Activated CD8-positive, alpha-beta T cell treated with anti-CD3 and anti-CD28 coated beads for 36 hours (primary cell): ENCODE measurements at places on chromosomes 12 and 14. TPM values are rescaled to one million over a fixed set of nuclear protein-coding genes. Genes with fewer than 3 reads are reported as not detected.

Gene SYNDIG1L
- not detected for total RNA-seq

Gene C12orf54
- total RNA-seq = not detected

Gene ALX1
- not detected for total RNA-seq

Gene CCDC59
- 95.3 TPM for total RNA-seq

Gene SOX5
- not detected for total RNA-seq

Gene RPL36AL
- total RNA-seq = 231 TPM

Gene CISTR
- not detected for total RNA-seq

Gene CCDC60
- not detected for total RNA-seq

Gene PCK2
- total RNA-seq = 90.3 TPM

Gene TOMM20L
- not detected for total RNA-seq

GRCh38 chr12:111451232-111451631 is 45.5 kb downstream of the SH2B3 start:
- H3K27ac ChIP-seq = peak overlapping the region; percentile 31
- DNase-seq = no peak
- peaks cover 39% of the 10 kb centered on the region for H3K36me3 ChIP-seq
- no peak overlapping the region for H3K4me3 ChIP-seq
- peaks cover 45% of the 10 kb centered on the region for H3K4me1 ChIP-seq

DNA sequence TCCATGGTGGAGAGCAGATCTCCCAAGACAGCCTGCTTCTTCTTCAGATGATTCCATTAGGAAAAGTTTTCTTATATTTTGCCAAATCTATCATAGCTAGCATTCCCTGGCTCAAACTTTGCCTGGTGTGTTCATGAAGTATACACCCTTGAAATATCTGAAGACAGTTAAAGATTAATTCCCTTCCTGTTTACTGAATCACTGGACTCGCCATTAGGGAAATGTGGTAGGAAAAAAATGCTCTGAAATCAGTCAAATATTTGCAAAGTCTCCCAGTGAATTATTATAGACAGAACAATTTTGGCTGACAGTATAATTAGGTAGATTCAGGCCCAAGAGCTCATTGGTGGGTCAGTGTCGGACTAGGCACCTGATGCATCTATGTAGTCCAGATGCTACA is 86.5 kb downstream of the PDZRN4 start:
- DNase-seq = no peak
- no peaks in the 10 kb centered on the region for H3K36me3 ChIP-seq
- no peaks in the 10 kb centered on the region for H3K4me1 ChIP-seq
- peaks cover 4% of the 10 kb centered on the region for H3K27me3 ChIP-seq
- no peak overlapping the region for H3K27ac ChIP-seq

GRCh38 chr14:26526137-26526536 is 71.7 kb downstream of the NOVA1 start:
- H3K27me3 ChIP-seq = no peaks in the 10 kb centered on the region
- H3K27ac ChIP-seq = no peak overlapping the region
- no peaks in the 10 kb centered on the region for H3K36me3 ChIP-seq
- no peak overlapping the region for H3K4me3 ChIP-seq
- DNase-seq = no peak
- H3K4me1 ChIP-seq = no peaks in the 10 kb centered on the region

DNA sequence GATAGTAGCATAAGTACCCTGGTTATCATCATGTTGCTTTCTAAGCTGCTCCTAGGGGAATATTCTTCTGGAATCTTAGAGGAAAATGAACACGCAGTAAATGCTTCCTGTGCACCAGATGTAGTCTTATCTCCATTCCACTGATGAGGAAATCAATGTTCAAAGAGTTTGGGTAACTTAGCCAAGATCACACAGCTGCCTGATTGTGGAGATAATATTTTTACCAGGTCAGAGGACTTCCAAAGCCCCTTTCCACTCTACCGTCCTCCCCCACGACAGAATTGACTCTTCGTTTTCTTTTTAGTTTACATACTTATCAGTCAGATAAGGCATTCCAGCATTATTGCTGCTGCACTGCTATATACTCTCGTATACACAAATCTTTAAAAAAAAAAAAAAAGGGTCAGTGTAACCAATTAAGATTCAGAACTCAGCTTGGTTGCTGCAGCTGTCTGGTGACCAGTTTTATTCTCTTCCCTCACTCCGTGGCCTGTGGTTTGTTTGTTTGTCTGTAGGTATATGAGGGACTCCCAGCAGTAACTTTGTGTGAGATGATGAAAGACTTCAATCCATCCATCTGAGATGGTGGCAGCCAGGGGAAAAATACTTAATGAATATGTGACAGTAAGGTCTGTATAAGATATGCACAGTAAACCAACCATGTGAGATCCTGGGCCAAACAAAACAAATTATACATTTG is 110.5 kb downstream of the TGFB3 start:
- H3K4me1 ChIP-seq = peaks cover 6% of the 10 kb centered on the region
- DNase-seq = no peak
- H3K4me3 ChIP-seq = no peak overlapping the region
- H3K36me3 ChIP-seq = peaks cover 17% of the 10 kb centered on the region
- H3K27ac ChIP-seq = no peak overlapping the region
- no peaks in the 10 kb centered on the region for H3K27me3 ChIP-seq

DNA sequence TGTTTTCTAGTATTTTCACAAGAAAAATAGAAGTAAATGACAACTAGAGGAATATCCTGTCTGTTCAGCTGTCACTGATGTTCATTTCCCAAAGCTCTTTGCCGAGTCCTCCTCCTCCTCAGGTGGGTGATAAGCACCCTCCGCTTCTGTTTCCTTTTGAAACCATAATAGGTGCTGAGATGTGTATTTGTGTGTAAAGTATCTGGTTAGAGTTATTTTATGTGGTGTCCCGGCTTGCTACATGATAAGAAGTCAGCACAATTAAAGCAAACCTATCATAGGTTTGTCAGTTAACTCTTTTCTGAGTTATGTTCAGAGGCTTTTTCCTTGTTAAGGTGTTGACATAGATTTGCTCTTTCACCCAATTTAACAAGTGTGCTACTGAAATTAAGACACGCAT is 82.4 kb downstream of the PIWIL1 start:
- no peak overlapping the region for H3K4me3 ChIP-seq
- no peak overlapping the region for H3K27ac ChIP-seq
- no peaks in the 10 kb centered on the region for H3K36me3 ChIP-seq
- DNase-seq = no peak
- H3K27me3 ChIP-seq = no peaks in the 10 kb centered on the region
- no peaks in the 10 kb centered on the region for H3K4me1 ChIP-seq

GRCh38 chr14:96271421-96271762 is 15.4 kb downstream of the BDKRB1 start:
- no peak overlapping the region for H3K27ac ChIP-seq
- H3K27me3 ChIP-seq = peaks cover 1% of the 10 kb centered on the region
- no peak for DNase-seq
- H3K36me3 ChIP-seq = no peaks in the 10 kb centered on the region

GRCh38 chr12:86675197-86675596 is 419.0 kb upstream of the MGAT4C start:
- H3K36me3 ChIP-seq = no peaks in the 10 kb centered on the region
- no peaks in the 10 kb centered on the region for H3K27me3 ChIP-seq
- no peak overlapping the region for H3K27ac ChIP-seq
- H3K4me3 ChIP-seq = no peak overlapping the region
- no peak for DNase-seq

DNA sequence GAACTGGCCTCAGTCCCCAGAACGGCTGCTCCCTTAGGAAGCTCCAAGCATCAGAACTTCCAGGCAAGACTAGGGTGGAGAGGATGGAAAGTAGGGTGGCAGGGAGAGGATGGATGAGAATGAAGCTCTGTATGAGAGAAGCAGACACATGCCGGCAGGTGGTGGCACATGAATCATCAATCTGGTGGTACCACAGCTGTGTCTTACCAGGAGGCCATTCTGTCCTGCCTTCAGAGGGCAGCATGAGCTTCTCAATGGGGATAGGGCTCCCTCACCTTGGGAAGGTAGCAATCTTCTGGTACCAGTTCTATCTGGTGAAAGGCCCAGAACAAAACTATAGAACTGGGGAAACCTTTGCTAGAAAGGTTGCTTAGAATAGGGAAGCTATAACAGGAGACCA is 55.4 kb upstream of the PYGL start:
- no peaks in the 10 kb centered on the region for H3K4me1 ChIP-seq
- no peak overlapping the region for H3K4me3 ChIP-seq
- H3K36me3 ChIP-seq = no peaks in the 10 kb centered on the region
- no peak overlapping the region for H3K27ac ChIP-seq
- H3K27me3 ChIP-seq = no peaks in the 10 kb centered on the region
- peak; percentile 10 for DNase-seq

DNA sequence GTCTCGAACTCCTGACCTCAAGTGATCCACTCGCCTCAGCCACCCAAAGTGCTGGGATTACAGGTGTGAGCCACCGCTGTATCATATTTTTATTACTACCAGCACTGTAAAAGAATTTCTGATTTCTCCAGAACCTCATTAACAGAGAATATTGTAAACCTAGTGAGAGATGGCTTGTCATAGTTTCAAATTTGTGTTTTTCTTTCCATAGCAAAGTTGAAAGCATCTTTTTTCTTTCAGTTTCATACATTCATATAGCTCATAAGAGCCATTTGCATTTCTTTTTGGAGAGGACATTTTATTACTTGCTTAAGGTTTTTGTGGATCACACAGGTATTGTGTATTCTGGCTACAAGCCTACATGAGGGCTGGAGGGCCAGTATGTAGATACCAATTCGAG is 58.0 kb downstream of the MIS18BP1 start:
- H3K27me3 ChIP-seq = no peaks in the 10 kb centered on the region
- no peak overlapping the region for H3K4me3 ChIP-seq
- no peak for DNase-seq
- no peak overlapping the region for H3K27ac ChIP-seq

DNA sequence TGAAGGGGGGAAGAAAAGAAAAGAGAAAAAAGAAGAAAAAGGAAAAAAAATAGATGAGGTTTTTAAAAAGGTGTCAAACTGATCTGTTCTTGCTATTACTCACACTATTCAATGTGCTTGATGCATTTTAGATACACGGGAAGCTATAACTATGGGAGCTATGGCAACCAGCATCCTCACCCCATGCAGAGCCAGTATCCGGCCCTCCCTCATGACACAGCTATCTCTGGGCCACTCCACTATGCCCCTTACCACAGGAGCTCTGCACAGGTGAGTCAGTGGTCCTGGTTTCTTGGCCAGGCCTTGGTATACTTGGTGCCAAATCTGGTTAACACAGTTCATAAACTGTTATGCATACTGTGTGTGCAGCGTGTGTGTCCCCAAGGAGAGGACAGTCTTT is 24.0 kb upstream of the RIC8B start:
- H3K27me3 ChIP-seq = no peaks in the 10 kb centered on the region
- H3K4me3 ChIP-seq = no peak overlapping the region
- peaks cover 42% of the 10 kb centered on the region for H3K4me1 ChIP-seq
- peak overlapping the region; percentile 18 for H3K27ac ChIP-seq

GRCh38 chr14:31320922-31321766 is 99.2 kb downstream of the HEATR5A start:
- no peaks in the 10 kb centered on the region for H3K4me1 ChIP-seq
- no peaks in the 10 kb centered on the region for H3K27me3 ChIP-seq
- DNase-seq = no peak
- no peak overlapping the region for H3K4me3 ChIP-seq

- no peaks in the 10 kb centered on the region for H3K27me3 ChIP-seq
- no peaks in the 10 kb centered on the region for H3K36me3 ChIP-seq
- no peaks in the 10 kb centered on the region for H3K4me1 ChIP-seq
- DNase-seq = no peak
- H3K4me3 ChIP-seq = no peak overlapping the region
- no peak overlapping the region for H3K27ac ChIP-seq
Measured at GRCh38 chr14:78498062-78498595, 328.0 kb downstream of the NRXN3 start.

GRCh38 chr14:96251656-96252155 is 4.3 kb upstream of the BDKRB1 start:
- no peaks in the 10 kb centered on the region for H3K36me3 ChIP-seq
- H3K27ac ChIP-seq = no peak overlapping the region
- H3K4me1 ChIP-seq = no peaks in the 10 kb centered on the region
- no peak for DNase-seq

DNA sequence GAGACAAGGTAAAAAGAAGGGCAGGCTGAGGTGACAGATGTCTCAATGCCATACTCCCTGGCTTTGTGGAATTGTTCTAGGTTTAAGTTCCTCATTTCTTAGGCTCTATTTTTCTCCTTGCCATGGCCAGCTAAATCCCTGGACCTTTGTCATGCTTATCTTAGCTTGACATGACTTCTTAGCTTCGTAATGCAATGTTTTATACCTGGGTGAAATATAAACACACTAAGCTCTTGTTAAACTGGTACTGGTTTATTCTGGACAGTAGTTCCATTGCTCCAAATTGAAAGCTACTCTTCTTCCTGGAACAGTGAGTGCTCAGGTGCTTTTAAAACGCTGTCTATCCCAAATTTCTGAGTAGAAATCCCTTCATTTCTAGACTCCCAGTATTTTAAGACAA is 17.4 kb upstream of the ARHGAP5 start:
- no peak overlapping the region for H3K27ac ChIP-seq
- no peak for DNase-seq
- no peak overlapping the region for H3K4me3 ChIP-seq
- H3K4me1 ChIP-seq = no peaks in the 10 kb centered on the region
- H3K27me3 ChIP-seq = peaks cover 8% of the 10 kb centered on the region

DNA sequence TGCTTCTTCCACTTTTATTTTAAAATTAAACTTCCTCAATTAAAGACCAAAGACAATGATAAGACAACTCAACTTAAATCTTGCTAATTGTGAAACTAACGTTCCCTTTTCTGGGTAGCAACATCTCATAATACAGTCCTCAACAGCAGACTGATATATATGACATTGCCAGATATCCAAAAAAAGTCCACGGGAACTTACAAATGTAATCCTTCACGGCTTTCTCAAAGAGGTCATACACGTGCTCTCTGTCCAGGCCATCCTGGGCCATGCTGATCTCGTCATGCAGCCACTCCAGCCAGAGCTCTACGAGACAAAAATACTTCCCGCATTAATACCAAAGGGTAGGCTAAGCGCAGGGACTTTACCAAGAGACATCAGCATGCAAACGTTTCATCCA is 13.3 kb downstream of the SART3 start:
- no peak overlapping the region for H3K4me3 ChIP-seq
- no peaks in the 10 kb centered on the region for H3K27me3 ChIP-seq
- H3K36me3 ChIP-seq = peaks cover 45% of the 10 kb centered on the region
- H3K27ac ChIP-seq = no peak overlapping the region
- peaks cover 32% of the 10 kb centered on the region for H3K4me1 ChIP-seq
